ENCODE measurements at places on chromosomes 2 and 18. TPM values are rescaled to one million over a fixed set of nuclear protein-coding genes. Genes with fewer than 3 reads are reported as not detected.
A peak's percentile ranks its signal among the peaks of the same experiment; 100 is the strongest.

DSG1 gene
- 0.09 TPM for total RNA-seq

LCT gene
- not detected for total RNA-seq

CNTNAP5 gene
- total RNA-seq = 0.29 TPM

TMEM200C gene
- total RNA-seq = 11.2 TPM

ANKRD53 gene
- total RNA-seq = 4.9 TPM

TRAK2 gene
- 18.9 TPM for total RNA-seq

SMIM21 gene
- not detected for total RNA-seq

SERPINB8 gene
- 5.6 TPM for total RNA-seq

PSMA8 gene
- total RNA-seq = not detected

SPP2 gene
- not detected for total RNA-seq

VWC2L gene
- not detected for total RNA-seq

DNA sequence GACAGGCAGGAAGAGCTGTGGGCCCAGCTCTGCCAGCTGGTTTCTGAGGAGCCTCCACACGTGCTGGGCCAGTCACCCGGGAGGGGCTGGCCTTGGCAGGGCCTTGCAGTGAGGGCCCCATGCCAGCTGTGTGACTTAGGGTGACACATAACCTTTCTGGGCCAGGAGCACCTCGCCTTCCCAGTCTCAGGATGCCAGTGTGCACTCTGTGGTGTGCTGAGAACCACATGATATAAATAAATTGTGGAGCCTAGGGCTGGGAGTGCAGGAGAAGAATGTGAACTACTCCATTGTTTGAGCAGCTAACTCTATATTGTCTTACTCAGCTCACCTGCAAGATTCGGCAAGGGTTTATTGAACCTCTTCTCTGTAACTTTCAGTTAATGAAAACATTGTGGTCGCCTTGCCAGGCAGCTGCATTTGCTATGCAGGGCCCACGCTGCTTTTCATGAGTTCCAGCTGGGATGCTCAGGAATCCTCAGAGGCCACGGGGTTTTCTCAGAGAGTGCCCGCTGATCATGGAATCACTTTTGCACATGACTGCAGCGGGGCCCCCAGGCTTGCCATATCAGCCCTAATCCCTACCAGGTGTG, 222.3 kb downstream of the SH3RF3 start:
- DNase-seq = no peak

- DNase-seq = peak; percentile 71
Observed at GRCh38 chr2:178072383-178073301, at the start of gene PDE11A. Gene PDE11A (minus strand): TSS chr2:178072777. CDS start chr2:178072437, 340 bp downstream.

- no peak for DNase-seq
Observed at GRCh38 chr2:25305775-25306174, 36.0 kb downstream of the DNMT3A start.

DNA sequence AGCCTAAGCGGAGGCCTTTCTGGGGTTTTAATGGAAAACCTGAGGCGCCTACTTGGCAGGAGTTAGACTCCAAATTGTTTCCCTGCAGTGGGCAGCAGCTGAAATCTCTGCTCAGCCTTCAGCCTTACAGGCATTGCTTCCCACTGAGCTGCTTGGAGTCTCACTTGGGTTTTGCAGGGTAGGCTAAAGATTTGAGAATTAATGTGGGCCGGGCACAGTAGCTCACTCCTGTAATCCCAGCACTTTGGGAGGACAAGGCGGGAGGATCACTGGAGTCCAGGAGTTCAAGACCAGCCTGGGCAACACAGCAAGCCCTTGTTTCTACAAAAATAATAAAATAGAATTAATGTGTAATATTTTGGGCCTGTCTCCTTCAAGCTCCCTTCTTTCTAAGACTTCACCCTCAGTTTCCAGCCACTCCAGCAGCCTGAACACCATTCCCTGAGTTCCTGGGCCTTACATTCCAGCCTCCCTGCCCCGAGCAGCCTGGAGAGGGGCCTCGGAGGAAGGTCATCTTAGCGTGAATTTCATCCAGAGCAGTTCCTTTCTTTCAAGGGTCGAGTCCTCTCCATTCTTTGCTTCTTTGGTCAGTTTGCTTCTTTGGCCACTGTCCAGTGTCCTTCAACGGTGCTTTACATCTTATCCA, 9.1 kb upstream of the RAB17 start:
- DNase-seq = no peak

DNA sequence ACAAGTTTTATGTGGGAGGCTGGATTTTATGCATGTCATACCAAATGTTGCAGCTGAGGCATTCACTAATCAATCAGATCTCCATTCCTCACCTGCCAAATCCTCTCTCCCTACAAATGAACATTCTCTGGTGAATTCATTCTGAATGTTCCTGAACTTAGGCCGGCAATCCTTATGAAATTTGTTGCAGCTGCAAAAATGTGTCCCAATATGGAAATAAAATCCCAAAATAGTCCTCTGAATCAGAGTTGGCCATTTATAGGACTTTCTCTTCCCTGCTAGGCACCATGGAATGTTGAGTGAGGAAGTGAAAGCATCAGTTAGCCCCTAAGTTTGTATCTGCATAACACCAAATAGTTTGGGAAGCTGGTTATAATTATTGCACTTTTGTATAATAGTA, 25.6 kb downstream of the GCA start:
- DNase-seq = no peak

GRCh38 chr2:233367586-233367985, 13.3 kb downstream of the DGKD start:
- no peak for DNase-seq

GRCh38 chr18:36769611-36770314, 59.0 kb downstream of the TPGS2 start:
- DNase-seq = no peak

- no peak for DNase-seq
Observed at GRCh38 chr2:171702781-171703556, 15.7 kb downstream of the DYNC1I2 start.

DNA sequence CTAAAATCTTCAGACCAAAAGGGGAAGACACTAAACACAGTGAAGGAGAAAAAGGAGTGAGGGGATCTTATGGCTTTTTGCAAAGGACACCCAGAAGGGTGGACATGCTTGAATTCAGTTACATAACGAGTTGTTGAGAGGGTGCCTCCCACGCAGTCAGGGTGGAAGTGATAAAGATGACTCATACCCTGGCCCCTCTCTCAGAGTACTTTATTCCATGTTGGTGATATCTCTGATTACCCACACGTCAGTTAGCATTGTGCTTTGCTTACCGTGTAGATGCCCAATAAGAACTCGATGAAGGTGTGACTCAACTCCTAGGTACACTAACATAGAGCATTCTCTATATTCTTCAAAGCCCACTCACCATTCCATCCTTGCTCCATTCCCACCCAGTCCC, 44.4 kb downstream of the EN1 start:
- no peak for DNase-seq

GRCh38 chr2:82795446-82795845, 1663.6 kb downstream of the SUCLG1 start:
- no peak for DNase-seq

GRCh38 chr2:240436683-240437550, 1.5 kb downstream of the GPC1 start:
- no peak for DNase-seq

- DNase-seq = no peak
Observed at GRCh38 chr2:43934567-43934966, 61.2 kb downstream of the LRPPRC start.

DNA sequence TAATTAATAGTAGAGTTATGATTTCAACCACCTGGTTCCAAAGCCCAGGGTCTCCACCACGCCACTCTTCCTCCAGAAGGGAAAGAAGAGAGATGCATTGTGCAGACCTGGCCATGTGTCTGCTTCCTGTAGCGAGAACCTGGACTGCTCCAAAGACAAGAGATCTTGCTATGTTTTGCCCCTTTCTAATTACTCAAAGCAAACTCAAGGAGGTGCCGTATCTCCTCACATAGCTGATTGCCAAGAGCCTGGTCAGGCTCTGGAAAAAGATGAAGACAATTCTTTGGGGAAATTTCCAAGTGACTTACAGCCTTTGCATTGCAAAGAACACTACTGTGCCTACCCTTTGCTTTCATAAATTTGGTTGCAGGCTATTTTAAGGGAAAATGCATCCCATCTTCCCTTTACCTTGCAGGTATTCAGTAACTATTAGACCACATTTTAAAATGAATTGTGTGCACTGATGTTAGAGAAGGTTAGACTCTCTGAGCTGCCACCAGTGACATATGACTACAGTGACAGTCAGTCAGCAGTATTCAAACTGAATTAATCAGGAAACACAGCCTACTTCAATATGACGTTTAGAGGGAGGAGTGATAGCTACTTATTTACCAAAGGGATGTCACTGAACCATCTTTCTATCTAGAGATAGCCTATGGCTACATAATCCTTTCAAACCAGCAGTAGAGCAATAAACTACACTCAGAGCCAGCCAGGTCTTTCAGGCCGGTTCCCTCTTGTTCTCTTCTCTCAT, 842.1 kb upstream of the FANCL start:
- no peak for DNase-seq

GRCh38 chr2:219912491-219912921, 285.1 kb downstream of the SLC4A3 start:
- DNase-seq = peak; percentile 48

GRCh38 chr2:73009177-73009839, 62.2 kb downstream of the SFXN5 start:
- no peak for DNase-seq

GRCh38 chr18:55248495-55248894, 289.2 kb upstream of the CCDC68 start:
- no peak for DNase-seq

GRCh38 chr2:2254206-2254605, 76.9 kb downstream of the MYT1L start:
- DNase-seq = no peak

DNA sequence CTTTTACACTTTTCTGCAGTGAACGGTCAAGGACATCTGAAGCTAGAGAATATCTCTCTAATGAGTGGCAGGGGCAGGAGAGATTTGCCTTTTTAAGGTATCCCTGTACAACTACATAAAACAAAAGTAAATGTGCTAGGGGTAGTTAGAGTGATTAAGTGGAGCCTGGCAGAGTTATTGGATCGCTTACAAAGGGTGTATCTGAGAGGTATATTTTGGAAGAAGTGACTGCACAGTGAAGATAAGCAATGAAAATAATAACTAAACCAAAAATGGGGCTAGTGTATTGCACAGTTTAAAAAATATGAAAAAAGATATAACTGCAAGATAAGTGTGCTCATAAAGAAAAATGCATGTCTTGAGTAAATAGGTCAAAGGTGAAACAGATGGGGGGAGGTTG, 193.5 kb upstream of the EPC2 start:
- no peak for DNase-seq

DNA sequence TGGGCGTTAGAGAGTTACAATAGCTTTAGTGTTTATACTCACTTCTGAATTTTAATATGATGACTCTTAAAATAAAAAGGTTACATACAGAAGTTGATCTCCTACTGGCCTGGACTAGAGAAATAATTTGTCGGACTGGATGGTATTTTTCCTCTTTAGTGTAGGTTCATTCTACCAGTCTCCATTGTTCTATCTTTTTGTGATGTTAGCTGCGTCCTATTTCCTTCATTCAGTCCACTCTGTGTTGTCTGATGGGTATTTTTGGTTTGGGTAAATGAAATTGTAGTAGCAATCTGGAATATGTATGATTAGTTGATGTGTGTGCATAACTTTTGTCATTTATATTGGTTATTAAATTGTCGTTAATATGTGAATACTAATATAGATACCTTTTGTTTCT, 5.3 kb downstream of the DDX1 start:
- DNase-seq = no peak

- DNase-seq = no peak
Observed at GRCh38 chr2:8168876-8169424, 512.9 kb upstream of the ID2 start.

Measured in mesothelial cell of epicardium (in vitro differentiated cells).